ENCODE measurements at places on chromosomes 13 and 19.

GRCh38 chr13:40375489-40376171, 290.8 kb downstream of the FOXO1 start:
- DNase-seq = no peak

GRCh38 chr13:88932950-88933349, 1261.8 kb downstream of the SLITRK5 start:
- DNase-seq = no peak

DNA sequence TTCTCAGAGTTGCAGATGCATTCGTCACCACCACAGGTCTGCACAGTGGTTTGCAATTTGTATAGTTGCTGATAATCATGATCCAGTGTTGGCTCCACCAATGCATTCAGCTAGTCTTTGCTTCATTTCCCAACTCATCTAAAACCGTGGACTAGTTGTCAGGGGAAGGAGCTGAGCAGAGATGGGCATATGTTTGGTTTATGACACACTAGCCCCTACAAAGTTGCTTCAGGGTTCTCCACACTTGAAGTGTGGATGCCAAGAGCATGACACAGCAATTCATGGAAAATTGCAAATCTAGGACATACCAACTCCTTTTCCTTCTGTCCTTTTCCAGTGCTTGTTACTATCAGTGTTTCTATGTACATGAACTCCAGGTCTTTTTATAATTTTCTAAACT, 168.0 kb downstream of the TNFSF13B start:
- DNase-seq = no peak

DNA sequence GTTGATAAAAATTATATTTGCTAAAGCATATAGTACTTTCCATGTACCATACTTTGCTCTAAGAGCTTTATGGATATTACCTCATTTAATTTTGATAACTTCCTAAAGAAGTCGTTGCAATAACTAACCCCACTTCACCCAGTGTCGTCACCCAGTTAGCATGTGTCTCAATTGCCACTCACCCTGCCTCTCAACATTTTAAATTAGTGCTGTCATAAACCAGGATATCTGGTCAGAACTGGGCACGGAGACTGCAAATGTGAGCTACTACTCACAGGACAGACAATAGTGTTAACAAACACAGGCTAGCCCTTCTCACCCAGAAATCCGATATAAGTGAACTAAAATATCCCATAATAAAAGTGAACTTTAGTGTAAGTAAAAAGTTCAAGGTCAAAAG, 430.6 kb downstream of the KLF12 start:
- no peak for DNase-seq

GRCh38 chr19:37413313-37414084, 42.6 kb downstream of the ZNF527 start:
- no peak for DNase-seq

- DNase-seq = no peak
These were observed 39.2 kb downstream of the ZSWIM4 start for GRCh38 chr19:13834244-13835069.

DNA sequence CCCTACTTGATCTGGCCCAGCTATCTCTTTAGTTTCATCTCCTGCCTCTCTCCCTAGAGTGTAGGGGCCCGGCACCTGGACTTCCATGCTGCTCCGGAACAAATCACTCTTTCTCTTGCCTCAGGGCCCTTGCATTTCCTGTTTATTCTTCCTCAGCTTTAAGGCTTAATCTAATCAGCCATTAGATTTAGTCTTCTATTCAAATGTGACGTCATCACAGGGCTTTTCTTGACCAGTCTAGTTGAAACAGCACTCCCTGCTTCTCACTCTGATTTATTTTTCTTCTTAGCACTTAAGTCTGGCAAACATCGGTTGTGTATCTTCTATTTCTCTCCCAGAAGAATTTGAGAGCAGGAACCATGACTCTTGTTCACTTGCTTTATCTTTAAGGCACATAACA, 564.1 kb downstream of the EFNB2 start:
- DNase-seq = no peak

- no peak for DNase-seq
These were observed 560 bp upstream of the FAM83E start for GRCh38 chr19:48615231-48616040.

GRCh38 chr19:2993579-2993978, 16.2 kb downstream of the TLE6 start:
- DNase-seq = no peak

DNA sequence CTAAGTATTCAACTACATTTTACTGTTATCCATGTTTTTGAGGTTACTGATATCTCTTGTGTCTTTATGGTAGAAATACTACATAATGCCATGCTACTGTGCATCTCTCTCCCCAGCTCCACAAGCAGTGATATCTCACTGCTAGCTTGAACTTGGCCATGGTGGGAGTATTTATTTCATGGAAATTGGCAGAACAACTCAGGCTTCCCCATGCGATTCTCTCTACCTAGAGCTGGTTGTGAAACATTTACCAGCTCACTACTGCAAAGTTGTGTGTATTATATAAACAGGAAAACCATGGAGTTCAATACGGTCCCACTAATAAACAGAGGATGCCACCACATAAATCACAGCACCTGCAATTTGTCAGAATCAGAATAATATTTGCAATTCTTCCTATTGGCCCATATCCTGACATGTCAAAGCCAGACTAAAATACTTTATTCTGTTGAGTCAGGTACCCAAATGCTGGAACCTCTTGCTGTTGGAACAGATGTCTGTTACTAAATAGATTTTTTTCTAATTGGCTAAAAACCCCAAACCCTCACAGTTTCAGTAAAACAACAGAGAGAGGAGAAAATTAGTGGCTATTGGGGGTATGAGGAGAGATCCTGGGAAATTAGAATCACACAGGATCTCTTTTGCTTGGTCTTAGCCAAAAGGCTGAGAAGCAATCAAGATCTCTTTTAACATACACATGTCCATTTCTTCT, 91.4 kb upstream of the SLC10A2 start:
- DNase-seq = no peak

DNA sequence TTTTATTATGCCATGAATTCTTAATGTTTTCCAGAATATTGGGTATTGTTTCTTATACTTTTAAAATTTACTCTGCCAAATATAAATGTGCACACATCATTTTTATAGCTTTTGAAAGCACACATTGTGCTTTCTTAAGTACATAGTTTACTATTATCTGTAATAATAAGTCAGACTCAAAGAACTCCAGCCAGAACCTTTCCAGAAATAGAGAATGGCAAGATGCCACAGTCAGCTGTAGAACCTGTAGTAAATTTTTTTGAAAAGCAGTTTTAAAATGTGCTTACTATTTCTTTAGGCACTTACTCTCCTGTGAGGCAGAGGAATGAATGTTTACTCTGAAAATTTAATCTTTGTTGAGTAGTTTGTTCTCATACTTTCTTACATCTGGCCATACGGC, 1287.1 kb downstream of the PCDH9 start:
- no peak for DNase-seq

- no peak for DNase-seq
These were observed 118.7 kb downstream of the ATP11A start for GRCh38 chr13:112808377-112809140.

- no peak for DNase-seq
These were observed 5.6 kb downstream of the C5AR1 start for GRCh38 chr19:47315125-47315821.

DNA sequence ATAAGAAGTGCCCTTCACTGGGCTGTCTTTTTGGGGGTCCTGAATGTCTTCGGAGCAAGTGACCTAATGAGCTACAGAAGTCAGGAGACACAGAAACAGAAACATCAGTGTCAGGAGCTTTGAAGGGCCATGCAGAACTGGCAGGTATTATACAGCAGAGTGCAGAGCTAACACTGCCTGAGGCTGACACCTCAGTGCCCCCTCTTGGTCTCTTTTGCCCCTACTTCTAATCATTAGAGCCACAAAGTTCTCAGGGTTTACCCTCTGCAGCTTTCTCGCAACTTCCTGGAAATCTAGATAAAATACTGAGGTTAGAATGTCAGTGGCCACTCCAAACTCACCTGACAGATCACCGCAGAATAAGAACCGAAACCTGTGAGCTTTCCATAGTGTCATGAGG, 172.7 kb downstream of the B3GLCT start:
- no peak for DNase-seq

- no peak for DNase-seq
These were observed 330.3 kb upstream of the MIR17HG start for GRCh38 chr13:91017031-91017668.

Measured in stimulated activated CD8-positive, alpha-beta memory T cell treated with anti-CD3 and anti-CD28 coated beads, Interleukin-2, amount 100 ng/mL, for 1 hour (primary cell).